ENCODE measurements at places on chromosomes 13 and 19.

DNA sequence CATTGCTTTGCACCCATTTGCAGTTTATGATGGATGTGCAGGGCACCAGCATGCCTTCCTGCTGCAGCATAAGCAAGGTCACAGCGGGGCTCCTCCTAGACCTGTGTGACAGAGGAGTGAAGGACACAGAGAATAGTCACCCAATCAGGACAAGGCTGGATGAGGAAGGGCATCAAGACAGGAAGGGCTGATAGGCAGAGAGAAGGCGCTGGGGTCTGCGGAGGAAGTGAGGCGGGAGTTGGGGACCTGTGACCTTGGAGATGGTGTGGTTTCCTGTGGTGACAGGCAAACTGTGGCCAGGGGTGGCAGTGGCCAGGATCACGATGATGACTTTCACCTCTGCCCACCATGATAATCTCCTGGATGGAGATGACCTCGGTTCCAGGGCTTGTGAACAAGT is 16.4 kb upstream of the KCTD15 start:
- no peak for DNase-seq

DNA sequence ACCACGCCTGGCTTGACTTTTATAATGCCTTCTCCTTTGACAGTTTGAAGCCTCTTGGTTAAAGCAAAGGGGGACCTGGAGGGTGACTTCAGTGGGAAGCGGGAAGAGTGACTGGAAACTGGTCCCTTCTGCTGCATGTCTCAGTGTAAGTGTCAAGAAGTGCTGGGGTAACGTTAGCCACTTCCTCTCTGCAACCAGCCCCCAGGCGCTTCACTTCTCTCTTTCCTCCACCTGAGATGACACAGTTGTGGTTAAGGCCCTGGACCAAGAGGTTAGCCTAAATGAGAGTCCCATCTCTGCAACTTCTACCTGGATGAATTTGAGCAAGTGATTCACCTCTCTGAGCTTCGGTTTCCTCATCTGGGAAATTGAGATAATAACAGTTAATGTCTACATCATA is 16.3 kb downstream of the LEUTX start:
- DNase-seq = no peak

- peak; percentile 8 for DNase-seq
Observed at GRCh38 chr13:79522583-79522982, 41.6 kb downstream of the NDFIP2 start.

- no peak for DNase-seq
Observed at GRCh38 chr13:28297341-28297740, 159.0 kb downstream of the PAN3 start.

- DNase-seq = no peak
Observed at GRCh38 chr13:25821776-25822175, 230.0 kb downstream of the SHISA2 start.

DNA sequence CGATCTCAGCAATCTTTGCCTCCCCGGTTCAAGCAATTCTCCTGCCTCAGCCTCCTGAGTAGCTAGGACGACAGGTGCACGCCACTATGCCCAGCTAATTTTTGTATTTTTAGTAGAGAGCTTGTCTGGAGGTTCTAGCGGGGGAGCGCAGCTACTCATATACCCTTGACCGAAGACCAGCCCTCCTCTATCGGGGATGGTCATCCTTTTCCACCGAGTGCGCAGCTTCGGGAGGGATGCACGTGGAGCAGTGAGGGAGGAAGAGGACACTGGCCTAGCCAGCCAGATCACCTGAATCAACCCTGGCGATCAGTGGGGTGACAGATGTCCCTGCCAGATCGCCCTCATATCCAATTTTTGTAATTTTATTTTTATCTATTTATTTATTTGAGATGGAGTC is 6.8 kb downstream of the SLC7A9 start:
- DNase-seq = no peak

GRCh38 chr13:32021785-32022184 is 9.8 kb upstream of the FRY start:
- no peak for DNase-seq

- DNase-seq = no peak
Observed at GRCh38 chr13:23632048-23632582, 61.9 kb downstream of the TNFRSF19 start.

- DNase-seq = no peak
Observed at GRCh38 chr13:50140581-50141374, 125.5 kb downstream of the KCNRG start.

GRCh38 chr13:108682714-108683113 is 53.3 kb downstream of the MYO16 start:
- DNase-seq = no peak

DNA sequence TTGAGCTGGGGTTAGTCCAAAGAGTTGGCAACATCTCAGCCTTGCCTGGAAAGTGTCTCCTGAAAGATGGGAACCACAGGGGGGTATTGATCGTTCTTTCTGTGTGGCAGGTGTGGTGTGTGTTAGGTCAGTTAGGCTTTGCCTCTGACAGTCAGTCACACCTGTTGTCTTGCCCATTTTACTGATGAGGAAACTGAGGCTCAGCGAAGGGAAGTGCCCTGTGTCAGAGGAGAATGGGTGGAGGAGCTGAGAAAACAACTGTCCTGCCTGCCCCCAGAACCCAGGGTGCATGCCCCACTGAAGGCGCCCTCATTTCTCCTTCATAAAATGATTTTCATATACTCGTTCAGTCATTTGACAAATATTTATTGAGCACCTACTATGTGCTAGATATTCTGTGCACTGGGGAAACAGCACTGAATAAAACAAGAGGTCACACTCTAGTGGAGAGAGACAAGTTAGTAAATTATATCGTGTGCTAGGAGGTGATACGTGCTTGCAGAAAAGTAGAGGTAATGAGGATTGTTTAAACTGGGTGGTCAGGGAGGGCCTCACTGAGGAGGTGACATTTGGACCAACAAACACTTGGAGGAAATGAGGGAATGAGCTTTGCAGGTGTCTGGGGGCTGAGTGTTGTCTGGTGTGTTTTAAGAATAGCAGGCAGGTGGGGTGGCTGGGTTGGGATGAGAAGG is 1.6 kb downstream of the FXYD5 start:
- DNase-seq = no peak

DNA sequence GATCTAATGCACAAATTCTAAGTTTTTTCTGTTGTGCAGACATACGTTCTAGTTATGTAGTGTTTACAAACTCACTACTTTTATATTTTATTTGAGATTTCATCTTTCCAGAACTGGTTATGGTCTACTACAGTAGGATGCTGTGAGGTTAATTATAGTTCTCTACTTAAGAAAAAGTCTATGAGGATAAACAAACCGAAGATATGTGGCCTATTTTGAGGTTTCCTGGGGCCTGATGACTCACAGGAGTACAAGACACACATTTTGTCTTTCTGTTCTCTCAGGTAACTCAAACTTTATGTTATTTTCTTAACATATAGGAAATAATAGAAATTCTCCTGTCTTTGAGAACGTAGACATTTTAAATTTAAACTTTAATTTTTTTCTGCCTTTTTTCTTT is 45.1 kb downstream of the PCDH20 start:
- DNase-seq = no peak

DNA sequence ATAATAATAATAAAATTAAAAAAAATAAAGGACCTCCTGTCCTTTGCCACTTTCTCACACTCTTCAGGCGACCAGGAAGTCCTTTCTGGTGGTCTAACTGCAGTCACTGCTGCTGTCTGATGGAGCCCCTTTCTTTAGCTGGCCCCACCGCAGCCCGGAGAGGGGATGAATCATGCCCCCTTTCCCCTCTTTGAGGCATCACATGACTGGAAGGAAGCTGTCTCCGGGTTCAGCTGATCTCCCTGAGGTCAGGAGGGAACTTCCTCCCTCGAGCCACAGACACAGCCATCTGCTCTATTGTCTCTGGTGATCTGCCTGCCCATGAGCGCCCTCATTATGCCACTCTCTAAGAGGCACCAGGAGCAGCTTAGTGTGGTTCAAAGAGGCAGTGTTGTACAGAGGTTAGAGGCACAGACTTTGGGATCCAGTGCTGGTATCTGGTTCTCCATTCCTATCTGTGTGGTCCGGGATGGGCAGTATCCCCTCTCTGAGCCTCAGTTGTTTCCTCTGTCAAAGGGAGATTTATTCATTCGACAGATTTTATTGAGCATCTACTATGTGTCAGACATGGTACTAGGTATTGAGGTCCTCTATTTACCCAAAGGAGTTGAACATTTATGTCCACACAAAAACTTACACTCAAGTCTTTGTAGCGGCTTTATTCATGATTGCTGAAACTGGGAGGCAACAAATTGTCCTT is 30.0 kb downstream of the VAV1 start:
- no peak for DNase-seq

GRCh38 chr19:41616792-41617621 is 9.9 kb downstream of the CEACAM4 start:
- peak; percentile 21 for DNase-seq

- DNase-seq = no peak
Observed at GRCh38 chr13:19890030-19890429, 26.6 kb upstream of the ZMYM5 start.

DNA sequence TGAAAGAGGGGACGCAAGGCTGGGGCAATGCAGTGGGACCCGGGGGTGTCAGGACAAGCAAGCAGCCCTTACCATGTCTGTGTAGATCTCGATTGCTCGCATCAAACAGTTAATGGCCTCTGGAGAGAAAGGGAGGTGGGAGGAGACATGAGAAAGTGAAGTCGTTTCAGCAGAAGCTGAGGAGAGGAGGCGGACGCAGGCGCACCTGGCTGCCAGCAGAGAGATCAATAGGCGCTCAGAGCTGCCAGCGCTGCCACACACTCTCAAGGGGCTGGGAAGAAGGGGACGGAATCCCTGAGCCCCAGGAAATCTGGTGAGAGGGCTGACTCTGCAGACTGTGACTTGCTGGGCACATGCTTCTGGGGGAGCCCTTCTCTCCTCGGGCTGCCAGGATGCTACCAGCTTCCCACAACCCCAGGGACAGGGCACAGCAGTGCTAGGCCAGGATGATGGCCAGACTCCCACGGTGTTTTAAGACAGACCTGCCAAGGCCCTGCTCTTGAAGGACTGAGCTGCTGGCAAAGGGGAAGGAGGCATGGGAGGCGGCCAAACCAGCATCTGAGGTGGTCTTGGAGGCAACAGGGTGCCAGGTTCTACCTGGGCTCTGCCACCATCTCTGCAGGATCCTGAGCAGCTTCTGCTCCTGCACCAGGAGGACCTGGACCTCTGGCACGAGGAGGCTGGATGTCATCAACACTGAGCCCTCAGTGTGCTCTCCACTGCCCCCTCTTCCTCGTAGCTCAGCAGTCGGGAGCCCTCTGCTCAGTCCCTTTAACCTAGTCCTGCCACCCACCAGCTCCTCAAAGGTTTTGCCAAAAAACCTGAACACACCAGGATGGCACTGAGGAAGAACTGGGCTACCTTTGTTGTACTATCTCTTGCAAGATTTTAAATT is 11.7 kb upstream of the KPTN start:
- no peak for DNase-seq

DNA sequence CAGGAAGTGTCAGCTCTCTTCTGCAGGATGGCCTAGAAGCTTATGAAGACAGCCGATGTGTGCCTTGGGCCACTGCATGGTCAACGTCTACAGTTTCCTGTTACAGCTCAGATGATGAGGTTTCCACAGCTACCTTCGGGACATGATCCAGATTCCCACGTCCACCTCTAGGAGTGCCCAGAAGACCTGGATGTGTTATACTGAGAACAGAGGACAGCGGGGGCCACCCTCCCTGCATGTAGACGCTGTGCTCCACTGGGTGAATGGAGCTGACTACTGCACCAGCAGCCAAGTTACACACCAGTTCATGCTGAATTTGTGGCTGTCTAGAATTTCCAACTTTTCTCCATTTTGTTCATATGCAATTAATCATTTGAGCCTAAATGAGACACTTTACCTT is 78.5 kb upstream of the MTIF3 start:
- no peak for DNase-seq

- no peak for DNase-seq
Observed at GRCh38 chr19:7561325-7561724, 25.8 kb downstream of the PNPLA6 start.

DNA sequence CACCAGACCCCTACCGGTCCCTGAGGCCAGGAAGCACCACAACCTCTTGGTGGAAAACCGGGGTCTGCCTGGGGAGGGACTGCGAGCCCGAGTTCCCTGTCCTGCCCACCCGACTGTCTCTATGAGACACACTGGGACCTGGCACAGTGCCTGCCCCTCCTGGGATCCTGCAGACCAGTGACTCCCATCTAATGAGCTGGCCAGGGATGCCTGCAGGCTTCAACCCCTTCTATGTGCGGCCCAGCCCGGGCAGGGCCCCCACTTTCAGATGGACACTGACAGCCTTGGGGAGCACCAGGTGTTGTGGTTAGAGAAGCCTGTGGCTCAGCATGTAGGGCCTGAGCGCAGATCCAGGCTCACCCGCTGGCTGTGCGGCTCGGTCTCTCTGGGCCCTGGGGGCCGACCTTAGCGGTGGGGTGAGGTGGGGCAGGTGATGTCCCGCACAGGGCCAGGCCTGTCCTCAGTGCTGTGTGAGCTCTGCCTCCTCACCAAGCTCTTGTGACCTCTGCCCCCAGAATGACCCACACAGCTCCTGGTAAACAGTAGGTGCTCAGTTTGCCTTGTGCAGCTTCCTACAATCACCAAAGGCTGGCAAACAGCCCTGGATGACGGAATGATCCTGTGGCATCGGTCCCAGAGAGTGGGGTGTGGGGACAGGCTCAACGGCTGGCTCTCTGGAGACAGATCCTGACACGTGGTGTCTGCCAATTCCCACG is 17.9 kb upstream of the CACTIN start:
- peak; percentile 43 for DNase-seq

- no peak for DNase-seq
Observed at GRCh38 chr13:99314640-99315176, 7.5 kb upstream of the GPR183 start.

DNA sequence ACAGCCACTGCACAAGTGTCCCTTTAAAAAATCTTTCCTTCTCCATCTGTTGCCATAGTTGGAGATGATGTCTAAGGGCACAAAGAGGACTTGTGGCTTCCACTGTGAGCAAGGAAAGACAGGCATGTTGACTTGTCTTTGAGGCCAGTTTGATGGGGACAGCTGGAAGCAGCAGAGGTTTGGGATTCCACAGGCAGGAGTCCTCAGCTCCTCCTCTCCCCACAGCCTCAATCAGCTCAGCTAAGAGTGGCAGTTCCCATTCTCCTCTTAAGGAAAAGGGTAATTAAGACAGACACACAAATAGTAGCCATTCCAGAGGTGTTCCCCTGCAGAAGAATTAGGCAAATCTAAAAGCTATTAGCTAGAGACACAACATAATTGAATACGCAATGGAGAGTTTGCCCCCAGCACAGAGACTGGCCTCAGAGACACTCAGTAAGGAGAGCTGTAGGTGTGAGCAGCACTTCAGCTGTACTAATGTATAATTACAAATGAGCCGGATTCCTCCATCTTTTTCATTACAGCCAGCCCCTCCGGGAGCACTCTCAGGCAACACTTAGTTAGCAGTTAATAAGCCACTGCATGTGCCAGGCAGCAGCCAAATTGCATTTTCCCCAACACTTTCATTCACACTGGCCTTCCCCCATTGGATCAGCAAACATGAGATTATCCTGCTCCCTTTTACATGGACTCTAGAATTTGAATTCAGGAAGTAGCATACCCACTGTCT is 434.0 kb downstream of the FOXO1 start:
- DNase-seq = no peak

GRCh38 chr13:108917581-108917980 is 288.2 kb downstream of the MYO16 start:
- peak; percentile 17 for DNase-seq
